ENCODE measurements at places on chromosomes 3 and 15. TPM values are rescaled to one million over a fixed set of nuclear protein-coding genes. Genes with fewer than 3 reads are reported as not detected.

The UCN2 gene
- total RNA-seq: not detected

The GADL1 gene
- 0.03 TPM for total RNA-seq

DNA sequence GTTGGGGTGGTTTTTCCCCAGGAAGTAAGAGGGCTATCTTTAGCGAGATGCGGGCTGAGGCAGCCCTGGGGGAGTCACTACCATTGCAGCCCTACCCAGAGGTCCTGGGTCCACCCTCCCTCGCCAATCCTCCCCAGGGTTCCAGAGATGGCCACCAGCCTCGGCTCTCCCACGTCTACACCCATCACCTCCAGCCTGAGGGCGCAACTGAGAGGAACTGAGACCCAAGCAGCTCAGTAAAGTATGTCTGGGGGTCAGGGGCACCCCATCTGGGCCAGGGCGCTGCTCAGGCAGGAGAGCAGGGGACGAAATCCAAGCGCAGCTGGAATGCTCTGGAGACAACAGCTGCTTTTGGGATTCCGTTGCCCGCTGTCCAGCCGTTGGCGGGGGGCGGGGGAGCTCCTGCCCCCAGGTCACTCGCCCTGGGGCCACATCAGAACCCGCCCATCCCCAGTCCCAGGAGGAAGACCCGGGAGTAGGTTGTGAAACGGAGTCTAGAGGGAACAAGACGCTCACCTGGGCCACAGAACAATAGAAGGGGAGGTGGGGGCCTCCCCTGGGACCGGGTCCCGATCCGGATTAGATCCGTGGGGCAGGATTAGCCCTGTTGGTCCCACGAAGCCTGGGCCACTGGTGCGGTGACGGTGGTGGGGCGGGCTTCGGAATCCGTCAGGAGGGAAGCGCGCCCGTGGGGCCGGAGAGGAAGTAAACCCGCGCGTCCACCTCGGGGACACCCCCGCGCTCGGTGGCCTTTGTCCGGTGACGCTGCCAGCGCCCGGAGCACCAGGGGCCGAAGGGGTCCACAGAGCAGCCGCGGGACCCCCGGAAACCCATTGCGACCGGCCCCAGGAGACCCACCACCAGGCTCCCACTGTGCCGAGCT, 1.4 kb upstream of the NDUFAF3 start:
- DNase-seq: peak; percentile 78
- H3K4me1 ChIP-seq: peaks cover 15% of the 10 kb centered on the region
- peak overlapping the region; percentile 63 for H3K27ac ChIP-seq
- peak overlapping the region; percentile 73 for H3K4me3 ChIP-seq
- H3K36me3 ChIP-seq: no peaks in the 10 kb centered on the region

GRCh38 chr3:128825117-128825725, 54.2 kb upstream of the ACAD9 start:
- no peak for DNase-seq
- no peak overlapping the region for H3K27ac ChIP-seq
- no peaks in the 10 kb centered on the region for H3K27me3 ChIP-seq
- H3K36me3 ChIP-seq: no peaks in the 10 kb centered on the region

DNA sequence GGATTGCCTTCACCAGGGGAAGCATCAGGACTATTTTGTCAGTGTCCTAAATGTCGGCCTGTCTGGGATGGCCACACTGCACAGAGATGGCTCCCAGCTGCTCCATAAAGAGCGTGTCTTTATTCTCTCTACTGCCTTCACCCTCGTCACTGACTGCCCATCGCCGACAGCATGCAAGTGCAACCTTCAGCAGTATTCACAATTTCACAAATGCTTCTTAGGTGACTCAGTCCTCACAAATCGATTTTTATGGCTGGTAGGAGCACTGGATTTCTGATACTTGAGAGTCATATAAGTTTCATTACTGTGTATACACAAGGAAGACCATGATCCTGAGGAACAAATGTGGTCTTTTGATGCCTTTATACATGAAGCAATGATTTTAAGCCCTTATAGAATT, 1.1 kb upstream of the SSUH2 start:
- no peak for DNase-seq
- no peaks in the 10 kb centered on the region for H3K4me1 ChIP-seq
- H3K27me3 ChIP-seq: no peaks in the 10 kb centered on the region

The CPN2 gene
- not detected for total RNA-seq
